Kidney epithelial cell (primary cell): ENCODE measurements at places on chromosomes 3 and 15.

- DNase-seq: no peak
These were observed at the start of gene SEMA4B for GRCh38 chr15:90201130-90201943. Gene SEMA4B, plus strand, starts transcription at chr15:90201330. Its CDS starts 249 bp downstream, at chr15:90201579.

GRCh38 chr3:185400866-185401265, 37.9 kb downstream of the MAP3K13 start:
- DNase-seq: no peak

- no peak for DNase-seq
These were observed 7.0 kb upstream of the HHATL start for GRCh38 chr3:42709621-42710020.

DNA sequence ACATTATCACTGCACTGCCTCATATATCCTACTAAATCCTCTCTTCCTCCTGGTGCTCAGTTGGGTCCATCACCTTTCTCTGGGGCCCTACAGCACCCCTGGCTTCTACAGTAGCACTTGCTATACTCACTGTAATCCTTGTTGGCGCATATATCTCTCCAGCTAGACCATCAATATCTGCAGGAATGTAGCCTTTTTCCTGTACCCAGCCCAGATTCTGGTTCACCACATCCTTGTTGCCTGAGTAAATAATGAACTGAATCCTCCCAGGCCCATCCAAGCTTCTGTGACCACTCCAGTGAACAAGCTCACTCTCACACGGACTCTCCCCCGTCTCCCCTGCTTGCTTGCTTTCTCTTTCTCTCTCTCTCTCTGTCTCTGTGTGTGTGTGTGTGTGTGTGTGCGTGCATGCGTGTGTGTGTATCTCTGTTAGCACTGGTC, 62.5 kb upstream of the LIPC start:
- DNase-seq: peak; percentile 92

- no peak for DNase-seq
These were observed 18.6 kb downstream of the LRRN1 start for GRCh38 chr3:3817865-3818264.
